HT-29 (cell line): ENCODE measurements at places on chromosomes 4 and X. TPM values are rescaled to one million over a fixed set of nuclear protein-coding genes. Genes with fewer than 3 reads are reported as not detected.

SH3RF1 gene
- 11.1 and 14.6 TPM in 2 replicates for total RNA-seq

OCRL gene
- 10.1 and 12.4 TPM in 2 replicates for total RNA-seq

DNA sequence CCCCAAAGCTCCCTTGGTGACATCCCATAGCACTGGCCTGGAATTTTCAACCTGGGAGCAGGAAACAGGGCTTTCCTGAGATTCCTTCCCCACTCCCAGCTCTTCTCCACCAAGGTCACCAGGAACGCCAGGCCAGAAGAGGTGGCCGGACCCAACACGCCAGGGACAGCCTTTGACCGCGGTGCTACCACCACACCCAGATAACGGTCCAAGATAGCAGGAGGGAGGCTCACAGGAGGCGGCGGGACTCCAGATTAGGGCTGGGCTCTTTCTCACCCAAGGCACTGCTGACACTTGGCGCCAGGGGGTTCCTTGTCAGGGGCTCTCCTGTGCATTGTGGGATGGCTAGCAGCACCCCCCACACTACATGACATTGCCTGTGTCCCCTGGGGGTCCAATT, 22.9 kb downstream of the ZFYVE28 start:
- no peak for DNase-seq

GRCh38 chrX:101391831-101392230, 1.0 kb downstream of the RPL36A start:
- peak; percentile 23 for DNase-seq

DNA sequence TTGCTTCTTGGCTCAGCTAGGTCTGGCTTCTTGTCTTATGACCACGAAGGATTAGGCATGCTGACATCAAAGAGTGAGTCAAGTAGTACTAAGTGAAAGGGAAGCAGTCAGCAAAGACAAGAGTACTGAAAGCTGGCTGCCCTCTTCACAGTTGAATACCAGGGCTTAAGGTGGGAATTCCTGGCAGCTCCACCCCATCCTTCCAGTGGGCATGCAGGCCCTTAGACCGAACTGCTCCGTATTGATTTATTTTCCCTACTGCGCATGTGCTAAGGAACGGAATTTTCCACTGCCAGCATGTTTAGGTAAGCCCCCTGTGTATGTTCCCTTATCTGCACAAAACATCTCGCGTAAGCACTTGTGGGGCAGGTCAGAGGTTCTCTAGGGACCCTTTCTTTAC, 2320.1 kb downstream of the ARAP2 start:
- no peak for DNase-seq

- peak; percentile 37 for DNase-seq
Measured at GRCh38 chr4:54384563-54384962, 155.5 kb downstream of the PDGFRA start.

DNA sequence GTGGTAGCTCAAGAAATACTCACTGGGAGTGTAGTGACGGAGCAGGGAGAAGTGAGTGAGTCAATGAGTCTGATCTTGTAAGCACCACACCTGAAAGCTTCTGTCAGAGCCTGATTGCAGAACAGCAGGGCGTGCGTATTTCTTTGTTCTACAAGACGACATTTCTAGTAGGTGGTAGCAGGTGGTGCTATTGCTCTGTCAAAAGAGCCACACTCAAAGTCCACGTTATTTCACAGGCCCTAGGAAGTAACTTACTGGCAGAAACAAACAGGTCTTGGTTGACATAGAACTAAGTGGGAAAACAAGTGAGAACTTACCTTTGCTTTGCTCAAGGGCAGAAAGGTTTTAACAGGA, 46.4 kb upstream of the SPRY1 start:
- DNase-seq = peak; percentile 80

DNA sequence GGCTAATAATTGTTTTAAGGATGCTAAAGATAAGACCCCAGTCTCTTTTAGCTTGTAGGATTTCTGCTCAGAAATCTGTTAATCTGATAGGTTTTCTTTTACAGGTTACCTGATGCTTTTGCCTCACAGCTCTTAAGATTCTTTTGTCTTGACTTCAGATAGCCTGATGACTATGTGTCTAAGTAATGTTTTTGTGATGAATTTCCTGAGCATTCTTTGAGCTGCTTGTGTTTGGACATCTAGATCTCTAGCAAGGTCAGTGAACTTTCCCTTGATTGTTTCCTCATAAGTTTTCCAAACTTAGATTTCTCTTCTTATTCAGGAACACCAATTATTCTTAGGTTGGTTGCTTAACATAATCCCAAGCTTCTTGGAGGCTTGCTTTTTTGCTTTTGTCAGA, 104.1 kb downstream of the ZNF518B start:
- DNase-seq = no peak
